ENCODE measurements at places on chromosomes 12 and 14.

- no peak for DNase-seq
Observed at GRCh38 chr12:86663716-86664115, 407.5 kb upstream of the MGAT4C start.

GRCh38 chr14:56379956-56380355, 199.6 kb upstream of the TMEM260 start:
- DNase-seq = peak; percentile 9

DNA sequence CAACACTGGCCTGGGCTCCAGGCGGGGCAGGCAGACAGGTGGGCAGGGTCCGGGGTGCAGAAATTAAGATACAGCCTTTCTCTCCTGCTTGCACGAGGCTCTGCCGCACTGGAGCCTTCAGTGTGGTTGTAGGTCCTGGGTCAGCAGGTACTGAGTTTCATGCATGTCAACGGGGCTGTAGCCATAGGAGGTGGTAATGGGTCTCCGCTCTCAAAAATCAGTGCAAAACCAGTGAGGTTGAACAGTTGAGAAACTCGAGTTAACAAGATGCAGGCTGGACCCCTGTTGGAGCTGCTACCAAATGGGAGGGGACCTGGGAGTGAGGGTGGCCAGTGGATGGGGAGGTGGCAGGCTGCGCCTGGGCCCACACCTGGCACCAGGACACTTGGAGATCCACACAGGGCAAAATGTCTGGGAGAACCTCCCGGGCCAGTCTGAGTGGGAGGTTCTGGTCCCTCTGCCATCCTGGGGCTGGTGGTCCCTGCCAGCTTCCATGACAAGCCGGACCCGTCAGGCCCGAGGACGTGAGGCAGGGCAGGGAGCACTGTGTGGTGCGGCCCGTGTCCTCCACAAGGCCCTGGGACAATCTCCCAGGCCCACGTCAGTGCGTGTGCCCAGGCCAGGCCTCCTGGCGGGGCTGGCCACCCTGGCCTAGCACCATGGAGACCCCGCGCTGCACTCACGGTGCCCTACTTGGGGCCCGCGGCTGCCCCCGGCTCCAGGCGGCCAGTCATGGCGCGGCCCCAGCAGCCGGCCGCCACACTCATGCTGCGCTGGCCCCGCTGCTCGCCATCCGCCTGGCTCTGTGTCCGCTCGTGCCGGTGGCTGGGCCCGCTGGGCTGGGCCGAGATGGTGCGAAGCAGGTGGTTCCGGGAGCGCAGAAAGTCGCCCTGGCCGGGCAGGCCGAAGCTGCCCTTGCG, 5.1 kb downstream of the ARL6IP4 start:
- DNase-seq = no peak

DNA sequence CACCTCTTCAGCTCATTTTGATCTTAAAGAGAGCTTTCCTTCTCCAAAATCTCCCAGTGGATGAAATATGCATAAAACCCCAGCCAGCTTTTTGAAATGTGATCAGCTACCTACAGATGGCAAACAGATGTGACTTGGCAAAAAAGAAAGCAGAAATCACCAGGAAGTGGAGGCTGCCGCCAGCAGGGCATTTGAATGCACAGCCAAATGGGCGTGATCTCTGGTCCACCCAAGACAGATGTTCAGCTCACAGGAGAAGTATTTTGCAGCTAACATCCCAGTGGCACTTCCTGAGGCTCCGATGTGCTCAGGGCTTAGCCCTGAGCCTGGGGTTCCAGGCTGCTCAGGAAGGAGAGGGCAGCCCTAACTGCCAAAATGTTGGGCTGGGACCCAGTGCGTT, 78.3 kb downstream of the LGMN start:
- DNase-seq = peak; percentile 92

GRCh38 chr14:52082903-52083302, 14.0 kb upstream of the NID2 start:
- DNase-seq = no peak

- DNase-seq = no peak
Observed at GRCh38 chr14:96795109-96795828, 1.9 kb upstream of the VRK1 start.

- DNase-seq = no peak
Observed at GRCh38 chr12:42237853-42238239, 202 bp downstream of the YAF2 start.

DNA sequence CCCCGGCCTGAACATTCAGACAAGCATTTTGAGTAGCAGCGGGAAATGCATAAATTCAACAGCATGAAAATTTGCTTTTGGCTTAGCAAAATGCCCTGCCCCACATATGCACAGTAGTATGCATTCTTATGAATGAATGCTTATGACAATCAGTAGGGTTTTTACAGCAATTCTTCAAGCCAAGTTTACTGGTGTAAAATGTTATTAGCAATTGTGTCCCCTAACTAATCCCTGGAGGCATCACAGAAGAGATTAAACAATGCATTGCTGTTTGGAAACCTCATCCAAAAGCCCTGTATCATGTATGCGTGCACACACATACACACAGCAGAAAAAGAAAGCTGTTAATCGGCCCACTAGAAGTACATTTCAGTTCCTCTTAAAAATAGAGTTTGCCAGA, 406.5 kb downstream of the LRIG3 start:
- DNase-seq = no peak

DNA sequence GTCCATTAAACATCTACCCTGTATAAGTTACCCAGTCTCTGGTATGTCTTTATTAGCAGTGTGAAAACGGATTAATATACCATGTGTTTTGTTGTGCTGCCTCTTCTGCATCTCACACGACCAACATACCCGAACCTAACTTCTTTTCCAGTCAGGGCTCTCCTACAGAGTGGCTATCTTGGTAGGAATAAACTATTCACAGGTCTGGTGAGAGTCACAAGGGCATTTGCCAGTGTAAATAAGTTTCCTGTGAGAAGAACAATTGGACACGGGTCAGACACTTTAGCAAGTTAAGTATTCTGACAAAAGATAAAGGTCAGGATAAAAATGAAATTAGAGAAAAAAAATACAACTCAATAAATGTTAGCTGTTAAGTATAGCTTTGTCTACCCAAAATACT, 60.9 kb downstream of the MYF5 start:
- DNase-seq = no peak

- DNase-seq = peak; percentile 30
Observed at GRCh38 chr12:53097564-53098353, at the start of gene IGFBP6. Gene IGFBP6 (plus strand): TSS chr12:53097667. CDS start chr12:53097718, 51 bp downstream.

GRCh38 chr12:15774819-15775218, 14.4 kb downstream of the EPS8 start:
- DNase-seq = no peak

DNA sequence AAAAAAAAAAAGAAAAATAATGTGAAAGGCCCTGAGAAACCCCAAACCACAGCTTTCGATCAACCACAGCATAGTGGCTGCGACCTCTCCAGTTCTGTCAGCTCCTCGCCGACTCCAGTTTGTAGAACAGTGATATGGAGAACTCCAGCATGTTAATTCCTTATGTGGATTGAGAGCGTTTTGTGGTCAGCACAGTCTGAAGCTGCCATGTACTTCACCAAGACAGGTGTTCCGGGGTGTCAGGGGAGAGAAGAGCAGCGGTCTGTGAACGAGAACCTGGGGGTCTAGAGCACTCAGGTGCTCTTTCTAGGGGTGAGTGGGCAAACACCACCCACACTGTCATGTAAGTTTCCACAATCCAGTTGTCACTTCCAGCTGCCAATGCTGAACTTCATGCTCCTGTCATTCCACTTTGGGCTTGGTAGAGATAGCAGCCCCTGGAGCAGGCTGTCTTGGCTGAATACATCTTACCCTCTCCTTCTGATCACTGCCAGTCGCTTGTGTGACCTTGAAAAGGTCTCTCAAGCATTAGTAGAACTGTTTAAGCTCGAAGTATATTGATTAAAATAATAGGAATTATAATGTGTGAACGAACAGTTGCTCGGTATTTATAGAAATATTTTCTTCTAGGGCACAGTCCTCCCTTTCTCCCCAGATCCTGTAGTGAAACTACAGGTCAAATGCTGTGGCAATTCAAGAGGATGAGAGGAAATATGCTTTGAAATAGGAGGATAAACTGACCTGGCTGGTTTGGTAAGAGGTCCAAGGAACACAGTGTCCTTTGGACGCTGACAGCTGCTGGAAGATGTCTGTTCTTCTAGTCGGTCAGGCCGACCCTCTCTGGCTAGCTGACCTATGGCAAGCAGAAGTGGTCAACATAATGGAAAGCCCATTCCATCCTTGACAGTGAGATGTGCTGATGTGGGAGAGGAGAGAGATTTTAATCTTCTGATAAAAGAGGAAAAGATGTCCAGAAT, 15.7 kb upstream of the MAX start:
- no peak for DNase-seq
